ENCODE measurements at places on chromosomes 3 and 15. TPM values are rescaled to one million over a fixed set of nuclear protein-coding genes. Genes with fewer than 3 reads are reported as not detected.

GRCh38 chr3:151877269-151877668 lies 3.8 kb downstream of the SUCNR1 start:
- no peaks in the 10 kb centered on the region for H3K36me3 ChIP-seq
- H3K27me3 ChIP-seq = no peaks in the 10 kb centered on the region
- H3K4me3 ChIP-seq = no peak overlapping the region
- DNase-seq = no peak

The SAMD7 gene
- not detected for total RNA-seq

The LDHAL6B gene
- not detected for total RNA-seq

The ATP13A4 gene
- total RNA-seq = 1.3 TPM
